ENCODE measurements at places on chromosomes 11 and 22.

DNA sequence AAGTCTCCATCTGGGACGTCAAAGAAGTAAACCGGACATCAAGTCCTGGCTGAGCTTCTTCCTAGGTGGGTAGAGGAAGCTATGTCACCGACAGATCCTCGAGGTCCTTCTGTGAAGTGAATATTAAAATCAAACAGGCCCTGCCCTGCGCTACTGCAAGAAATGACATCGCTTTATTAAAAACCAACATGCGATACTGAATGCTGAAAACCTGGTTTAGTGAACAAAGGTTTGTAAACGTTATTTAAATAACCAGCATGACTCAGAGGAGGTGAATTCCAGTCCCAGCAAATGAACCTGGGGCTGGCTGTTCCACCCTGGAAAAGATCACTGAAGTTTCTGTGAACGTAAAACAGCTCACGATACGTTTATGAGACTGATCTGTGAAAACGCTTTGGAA is 645 bp downstream of the RTCB start:
- DNase-seq = no peak

DNA sequence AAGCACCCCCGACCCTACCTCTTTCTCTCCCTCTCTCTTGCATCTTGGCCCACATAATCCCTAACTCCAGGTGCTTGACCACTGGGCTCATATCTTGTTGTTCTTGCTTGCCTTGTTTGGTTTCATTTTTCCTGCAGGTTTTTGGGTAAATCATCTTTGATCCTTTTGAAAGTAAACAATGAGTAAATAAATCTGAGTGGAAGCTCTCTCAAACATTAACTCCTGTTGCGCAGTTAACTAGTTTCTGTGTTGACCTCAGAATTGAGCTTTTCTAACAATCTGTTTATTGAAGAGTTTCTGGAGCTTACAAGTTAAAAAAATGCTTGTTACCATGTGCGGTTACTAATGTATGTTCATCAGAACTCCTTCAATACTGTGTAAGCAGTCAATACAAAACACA is 38.8 kb upstream of the MICAL2 start:
- DNase-seq = no peak

GRCh38 chr22:31106731-31107177 is 614 bp downstream of the SELENOM start:
- no peak for DNase-seq

- DNase-seq = peak; percentile 2
These were observed 1068.8 kb downstream of the DLG2 start for GRCh38 chr11:84558085-84558905.

DNA sequence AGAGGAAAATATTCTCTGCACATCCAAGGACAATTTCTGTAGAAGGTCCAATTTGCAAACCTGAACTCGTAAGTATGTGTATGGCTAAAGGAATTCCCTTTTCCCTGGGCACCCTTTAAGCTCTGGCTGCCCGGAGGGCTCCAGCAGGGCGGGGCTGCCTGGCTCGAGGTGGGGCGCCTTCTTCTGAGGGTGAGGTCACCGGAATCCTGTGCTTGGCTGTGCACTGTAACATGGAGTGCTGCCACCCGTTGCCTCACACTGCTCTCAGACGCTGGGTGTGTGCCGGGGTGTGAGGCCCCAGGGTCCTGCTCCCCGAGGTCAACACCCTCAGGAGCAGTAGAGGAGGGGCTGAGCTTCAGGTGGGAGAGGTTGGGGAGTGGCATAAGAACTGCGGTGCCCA is 61.5 kb downstream of the SYN3 start:
- no peak for DNase-seq

GRCh38 chr11:6900327-6900999 is 8.2 kb upstream of the OR2D2 start:
- DNase-seq = no peak

DNA sequence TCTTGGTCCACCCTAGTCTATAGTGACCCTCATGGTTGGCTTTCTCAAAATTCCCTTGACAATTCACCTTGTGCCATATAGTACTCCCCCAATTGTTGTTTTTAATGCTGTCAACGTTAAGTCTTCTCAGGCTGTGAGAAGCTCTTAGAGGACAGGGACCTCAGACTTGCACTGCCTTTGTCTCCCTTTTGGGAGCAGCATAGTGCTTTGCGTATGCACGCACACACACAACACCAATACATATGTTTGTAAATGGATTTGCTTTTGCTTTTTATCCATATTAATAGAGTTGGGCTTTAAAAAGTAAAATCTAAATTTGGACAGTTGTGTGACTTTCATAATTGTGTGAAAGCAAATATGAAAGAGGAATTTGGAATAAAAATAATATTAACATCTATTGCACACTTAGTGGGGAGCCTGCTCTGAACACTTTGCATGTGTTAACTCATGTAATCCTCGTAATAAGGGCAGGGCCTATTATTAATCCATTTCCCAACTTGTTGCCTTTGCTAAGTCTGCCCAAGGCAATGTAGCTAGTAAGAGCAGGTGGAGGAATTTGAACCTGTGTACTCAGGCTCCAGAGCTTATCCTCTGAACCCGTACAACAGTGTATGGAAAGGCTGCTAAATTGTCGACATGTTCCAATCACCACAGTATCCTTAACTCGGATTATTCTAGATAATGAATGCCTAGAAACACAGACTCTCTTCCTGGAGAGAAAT is 257.7 kb upstream of the NARS2 start:
- no peak for DNase-seq

DNA sequence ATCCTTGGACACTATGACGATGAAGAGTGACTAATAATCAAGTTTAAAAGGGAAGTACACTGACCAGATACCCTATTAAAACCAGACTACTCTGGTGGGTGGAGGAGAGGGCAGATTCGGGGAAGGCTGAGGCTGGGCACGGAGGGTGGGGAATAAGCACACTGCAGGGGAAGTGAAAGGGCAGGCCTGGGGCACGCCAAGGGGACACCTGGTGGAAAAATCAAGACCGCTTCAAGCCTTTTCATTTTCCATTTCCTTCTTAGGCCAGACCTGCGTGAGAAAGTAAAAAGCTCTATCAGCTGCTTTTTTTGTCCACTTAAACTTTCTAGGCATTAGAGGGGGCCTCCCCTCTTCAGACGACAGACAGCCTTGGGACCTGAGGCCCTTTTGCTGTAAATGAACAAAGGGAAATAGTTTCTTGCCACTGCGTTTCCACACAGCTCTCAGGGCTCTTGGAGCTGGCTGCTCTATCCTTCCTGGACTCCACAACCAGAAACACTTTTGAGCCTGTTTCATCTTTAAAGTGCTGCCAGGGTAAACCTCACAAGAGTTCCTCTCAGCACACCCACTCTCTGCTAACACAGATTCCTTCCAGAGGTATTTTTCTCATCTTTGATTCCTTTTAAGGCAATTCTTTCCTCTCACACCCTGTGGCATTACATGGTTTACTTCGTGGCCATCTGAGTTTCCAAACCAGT is 25.0 kb upstream of the SERPIND1 start:
- no peak for DNase-seq

- DNase-seq = no peak
These were observed 27.9 kb downstream of the SHANK3 start for GRCh38 chr22:50700387-50701075.

DNA sequence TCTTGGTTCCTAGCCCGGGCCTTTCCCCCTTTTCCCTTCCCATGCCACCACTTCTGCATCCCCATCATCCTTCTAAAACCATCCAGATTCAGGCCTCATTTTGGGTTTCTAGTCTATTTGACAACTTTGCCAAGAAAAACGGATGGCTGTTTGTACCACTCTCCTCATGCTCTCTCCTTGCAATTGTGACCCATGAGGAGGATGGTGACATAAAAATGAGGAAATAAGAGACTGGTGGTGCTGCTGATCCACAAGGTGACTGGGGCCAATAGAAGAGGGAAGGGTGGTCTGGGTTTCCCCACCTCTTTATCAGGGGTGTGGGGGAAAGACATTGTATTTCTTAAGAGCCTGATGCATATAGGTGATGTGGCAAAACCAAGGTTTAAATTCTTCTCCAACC is 1.0 kb downstream of the MS4A4A start:
- DNase-seq = no peak

Measured in NCI-H2107 (cell line).